Activated naive CD8-positive, alpha-beta T cell treated with anti-CD3 and anti-CD28 coated beads, Interleukin-2, amount 50 U/mL, for 24 hours (primary cell): ENCODE measurements at places on chromosomes 6 and 20.

- no peak for DNase-seq
- peaks cover 2% of the 10 kb centered on the region for H3K27me3 ChIP-seq
- H3K27ac ChIP-seq: peak overlapping the region; percentile 47
- peaks cover 55% of the 10 kb centered on the region for H3K4me1 ChIP-seq
These were observed 2.4 kb upstream of the CCR6 start for GRCh38 chr6:167120583-167120903.

DNA sequence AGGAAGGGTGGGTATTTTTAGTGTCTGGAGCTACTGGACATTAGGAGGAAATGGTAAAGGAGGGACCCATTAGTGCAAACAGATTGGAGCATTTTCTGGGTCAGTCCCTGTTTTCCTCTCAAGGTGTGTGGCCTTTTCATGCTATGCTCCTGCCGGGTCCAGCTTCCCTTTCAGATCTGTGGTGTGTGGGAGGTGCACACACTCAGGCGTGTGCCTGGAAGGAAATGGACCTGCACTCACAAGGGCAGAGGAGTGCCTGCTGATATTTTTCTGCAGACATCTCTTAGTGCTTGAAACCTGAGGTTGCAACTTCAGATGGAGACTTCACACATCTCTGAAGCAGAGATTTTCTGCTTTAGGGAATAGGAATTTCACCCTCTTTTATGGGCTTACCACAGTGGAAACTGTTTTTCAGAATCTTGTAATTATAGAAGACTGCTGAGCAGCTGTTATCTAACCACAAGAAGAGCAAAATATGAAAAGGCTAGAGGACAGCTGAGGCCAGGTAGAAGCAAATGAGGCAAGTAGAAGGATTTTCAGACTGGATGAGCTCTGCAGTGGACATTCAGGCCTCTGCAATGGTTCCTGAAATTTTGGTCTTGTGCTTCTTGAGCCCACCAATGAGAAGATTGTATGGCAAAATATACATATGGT is 764.3 kb downstream of the QKI start:
- no peak overlapping the region for H3K27ac ChIP-seq
- H3K4me1 ChIP-seq: no peaks in the 10 kb centered on the region
- DNase-seq: no peak
- H3K27me3 ChIP-seq: peaks cover 3% of the 10 kb centered on the region
- H3K36me3 ChIP-seq: no peaks in the 10 kb centered on the region

- H3K27me3 ChIP-seq: peaks cover 3% of the 10 kb centered on the region
- DNase-seq: no peak
- no peak overlapping the region for H3K4me3 ChIP-seq
- H3K4me1 ChIP-seq: peaks cover 36% of the 10 kb centered on the region
- no peak overlapping the region for H3K27ac ChIP-seq
- H3K36me3 ChIP-seq: no peaks in the 10 kb centered on the region
These were observed 120.8 kb upstream of the PTPN1 start for GRCh38 chr20:50389438-50389807.

DNA sequence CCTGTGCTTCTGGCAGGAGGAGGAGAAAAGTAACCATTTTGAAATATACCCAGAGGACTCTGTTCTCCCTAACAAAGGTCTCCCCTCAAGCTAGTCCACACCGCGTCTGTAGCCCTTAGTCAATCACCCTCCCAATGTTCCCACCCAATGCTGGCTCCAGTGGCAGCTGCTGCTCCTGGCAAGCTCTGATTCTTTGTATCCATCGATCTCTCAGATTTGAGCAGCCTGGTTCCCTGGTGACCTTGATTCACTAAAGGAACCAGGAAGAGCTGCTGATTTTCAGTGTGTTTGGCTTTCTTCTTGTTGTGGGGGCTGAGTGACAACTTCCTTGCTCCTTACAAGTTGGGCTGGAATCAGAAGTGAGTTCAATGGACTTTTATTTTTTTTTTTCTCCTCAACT is 68.5 kb downstream of the FOXC1 start:
- no peak overlapping the region for H3K27ac ChIP-seq
- no peaks in the 10 kb centered on the region for H3K27me3 ChIP-seq
- H3K4me1 ChIP-seq: no peaks in the 10 kb centered on the region
- H3K36me3 ChIP-seq: no peaks in the 10 kb centered on the region
- DNase-seq: no peak
- no peak overlapping the region for H3K4me3 ChIP-seq

GRCh38 chr6:42401613-42401951 is 50.1 kb downstream of the TRERF1 start:
- H3K36me3 ChIP-seq: no peaks in the 10 kb centered on the region
- H3K27ac ChIP-seq: no peak overlapping the region
- DNase-seq: no peak
- no peak overlapping the region for H3K4me3 ChIP-seq
- no peaks in the 10 kb centered on the region for H3K27me3 ChIP-seq

DNA sequence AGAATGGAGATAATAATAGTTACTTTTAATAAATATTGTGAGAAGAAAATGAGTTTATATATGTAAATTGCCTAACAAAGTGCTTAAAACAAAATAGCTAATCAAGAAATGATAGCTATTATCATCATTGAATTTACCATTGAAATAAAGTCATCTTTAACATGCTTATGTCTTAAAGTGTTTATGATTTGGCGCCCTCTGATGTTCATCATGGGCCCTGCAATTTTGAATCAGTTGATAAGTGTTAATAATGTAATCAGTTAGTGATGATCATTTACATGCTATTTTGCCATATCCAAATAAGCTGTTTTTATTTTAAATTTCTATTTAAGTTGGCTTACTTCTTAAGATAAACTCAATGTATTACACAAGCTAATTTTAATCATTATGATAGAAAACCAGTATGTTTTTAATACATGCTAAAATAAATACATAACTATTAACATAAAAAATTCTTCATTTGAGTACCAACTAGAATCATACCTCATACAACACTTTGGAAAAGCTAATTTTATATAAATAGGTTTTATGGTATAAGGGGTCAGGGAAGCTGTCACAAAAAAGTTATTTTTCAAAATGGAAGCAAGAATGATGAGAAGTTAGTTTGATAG is 39.2 kb upstream of the TPD52L1 start:
- no peak overlapping the region for H3K4me3 ChIP-seq
- H3K4me1 ChIP-seq: no peaks in the 10 kb centered on the region
- peak; percentile 40 for DNase-seq
- no peaks in the 10 kb centered on the region for H3K27me3 ChIP-seq

GRCh38 chr6:107684996-107685395 is 139.1 kb downstream of the SCML4 start:
- H3K4me3 ChIP-seq: no peak overlapping the region
- no peak overlapping the region for H3K27ac ChIP-seq
- peaks cover 3% of the 10 kb centered on the region for H3K27me3 ChIP-seq
- H3K36me3 ChIP-seq: no peaks in the 10 kb centered on the region
- H3K4me1 ChIP-seq: peaks cover 6% of the 10 kb centered on the region
